ENCODE measurements at places on chromosomes 12 and 14. TPM values are rescaled to one million over a fixed set of nuclear protein-coding genes. Genes with fewer than 3 reads are reported as not detected.
A peak's percentile ranks its signal among the peaks of the same experiment; 100 is the strongest.

AGAP2 gene
- 5.7 TPM for total RNA-seq

DNA sequence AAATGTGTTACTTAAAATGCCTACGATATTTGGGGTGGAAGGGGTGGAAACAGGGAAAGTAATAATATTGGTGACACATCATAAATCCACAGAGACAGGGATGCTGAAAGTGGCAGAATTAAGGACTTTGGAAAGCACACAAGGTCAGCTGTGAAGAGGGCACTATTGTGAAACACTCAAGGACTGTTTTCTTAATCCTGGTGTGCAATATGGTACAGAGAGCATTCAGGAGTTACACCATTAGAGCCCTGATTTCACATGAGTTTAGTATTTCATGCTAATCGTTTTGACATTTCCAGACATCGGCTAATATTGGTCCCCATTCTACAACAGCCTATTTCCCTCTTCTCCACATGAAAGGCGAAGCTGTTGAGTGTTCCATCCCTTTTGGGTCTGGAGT lies 219.2 kb downstream of the MSRB3 start:
- no peak for DNase-seq

DNA sequence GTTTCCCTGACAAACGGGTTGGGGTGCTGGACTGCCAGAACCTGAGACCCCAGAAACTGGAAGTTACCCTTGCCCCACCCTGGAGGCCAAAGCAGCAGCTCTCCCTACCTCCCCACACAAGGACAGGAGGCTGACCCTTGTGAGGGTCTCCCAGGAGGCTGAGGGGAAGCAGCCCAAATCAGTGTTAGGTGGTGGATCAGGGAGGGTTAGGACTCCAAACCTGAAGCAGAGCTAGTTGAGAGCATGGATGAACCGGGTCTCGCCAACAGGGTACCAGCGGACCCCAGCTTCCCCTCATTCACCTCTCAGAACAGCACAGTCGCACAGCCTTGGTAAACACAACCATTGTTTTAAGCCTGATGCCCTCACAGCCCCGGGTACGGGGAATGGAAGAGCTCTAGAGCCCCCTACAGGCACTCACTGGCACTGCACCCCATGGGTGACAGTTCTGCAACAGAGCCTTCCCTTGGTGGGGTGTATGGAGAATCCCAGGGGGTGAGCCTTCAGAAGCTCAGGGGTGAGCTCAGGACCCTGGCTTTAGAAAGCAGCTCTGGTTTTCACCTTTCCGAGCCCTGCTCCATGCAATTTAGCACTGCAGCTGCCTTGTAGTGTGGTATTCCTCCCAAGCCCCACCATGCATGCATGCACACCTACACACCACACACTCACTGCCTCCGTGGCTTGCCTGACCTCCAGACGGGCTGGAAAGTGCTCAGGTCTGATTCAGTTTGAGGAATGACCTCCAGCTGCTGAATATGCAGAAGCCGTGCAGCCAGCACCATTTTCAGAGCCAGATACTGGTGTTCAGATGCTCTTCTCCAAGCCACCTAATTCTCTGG lies 11.2 kb downstream of the ESRRB start:
- peak; percentile 59 for DNase-seq

DNA sequence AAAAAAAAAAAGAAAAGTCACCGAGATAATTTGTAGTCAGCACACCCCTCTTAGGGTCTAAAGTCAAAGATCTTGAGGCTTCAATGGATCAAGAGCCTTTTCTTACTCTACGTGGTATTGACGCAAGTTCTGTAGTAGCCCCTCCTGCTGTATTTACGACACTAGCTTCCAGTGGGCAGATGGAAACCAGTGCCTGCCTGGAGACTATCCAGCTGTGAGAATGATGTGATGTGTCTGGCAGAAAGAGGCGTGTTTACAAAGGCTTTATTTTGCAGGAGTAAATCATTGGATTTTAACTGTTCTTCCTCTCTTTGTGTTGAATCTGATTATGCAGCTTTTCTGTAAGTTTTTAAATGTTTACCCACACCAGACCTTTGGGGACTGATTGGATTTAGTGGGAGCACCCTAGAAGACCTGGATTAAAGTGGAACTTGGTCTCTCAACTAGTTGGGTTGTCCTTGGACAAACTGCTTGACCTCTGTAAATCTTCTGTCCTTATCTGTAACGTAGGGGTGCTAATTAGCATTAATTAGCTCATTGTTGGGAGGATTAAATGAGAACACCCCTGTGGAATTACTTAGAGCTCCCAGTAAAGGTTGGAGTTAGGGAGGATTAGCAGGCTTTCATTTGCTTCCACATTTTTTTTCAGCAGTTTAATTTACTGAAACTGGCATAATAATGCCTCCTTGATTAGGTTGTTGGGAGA lies 72.4 kb downstream of the RASSF3 start:
- no peak for DNase-seq

GRCh38 chr14:72621387-72622065 lies 272.4 kb downstream of the DPF3 start:
- no peak for DNase-seq

DNA sequence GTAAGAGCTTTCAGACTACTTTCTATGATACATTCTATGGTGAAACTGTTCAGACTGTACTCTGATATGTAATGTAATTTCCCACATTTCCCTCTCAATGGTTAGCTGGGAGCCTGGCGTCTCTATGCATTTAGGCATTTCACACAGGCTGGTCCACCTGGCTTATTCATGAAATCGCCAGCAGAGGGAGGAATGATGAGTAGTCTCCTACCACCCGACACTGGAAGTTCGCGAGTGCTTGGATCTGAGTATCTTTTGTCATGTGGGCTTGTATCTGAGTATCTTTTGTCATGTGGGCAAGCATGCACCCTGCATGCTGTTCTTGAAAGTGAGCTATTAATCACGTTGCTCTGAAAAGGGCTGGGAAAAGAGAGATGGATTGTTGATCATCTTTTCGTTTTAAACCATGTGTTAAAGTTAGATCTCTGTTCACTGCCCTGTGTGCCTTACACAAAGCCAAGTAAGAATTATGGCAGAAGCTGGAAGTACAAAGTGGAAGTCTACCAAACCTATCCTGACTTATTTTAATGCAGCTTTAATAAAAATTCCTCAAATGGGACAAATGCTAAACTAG lies 235.0 kb downstream of the ATP23 start:
- no peak for DNase-seq

GRCh38 chr12:644303-644639 lies 19.0 kb downstream of the NINJ2 start:
- DNase-seq: no peak

GRCh38 chr12:131054345-131055092 lies 100.8 kb downstream of the ADGRD1 start:
- DNase-seq: peak; percentile 24

DNA sequence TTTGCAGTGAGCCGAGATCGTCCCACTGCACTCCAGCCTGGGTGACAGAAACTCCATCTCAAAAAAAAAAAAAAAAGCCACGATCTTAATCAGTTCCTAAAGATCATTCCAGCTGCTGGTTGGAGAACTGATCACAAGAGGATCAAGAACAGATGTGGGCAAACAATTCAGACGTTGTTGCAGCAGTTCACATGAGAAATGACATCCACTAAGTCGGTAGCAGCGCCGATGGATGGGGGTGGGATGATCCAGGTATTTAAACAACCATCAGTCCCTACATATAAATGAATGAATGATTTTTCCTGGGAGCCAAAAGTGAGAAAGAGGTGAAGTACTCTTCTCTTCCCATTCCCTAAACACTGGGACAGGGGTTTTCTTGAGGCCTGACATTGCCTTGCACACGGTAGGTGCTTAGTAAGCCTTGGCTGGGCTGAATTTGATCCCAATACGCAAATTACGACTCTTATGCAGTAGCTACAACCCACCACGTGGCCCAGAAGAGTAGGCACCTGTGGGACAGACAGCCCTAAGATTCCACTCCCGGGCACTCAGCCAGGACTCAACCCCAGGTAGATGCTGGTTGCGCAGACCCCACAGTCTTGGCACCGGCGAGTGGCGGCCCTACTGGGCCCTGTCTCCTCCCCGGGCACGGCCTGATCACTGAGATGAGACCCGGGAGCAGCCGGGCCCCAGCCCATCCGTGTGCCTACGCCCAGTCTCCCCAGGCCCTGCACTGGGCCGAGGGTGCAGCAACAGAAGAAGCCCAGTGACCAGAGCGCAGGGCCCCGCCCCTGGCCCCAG lies 565 bp downstream of the SPRYD3 start:
- no peak for DNase-seq

Measured in lower lobe of right lung (tissue), 2 donors.